ENCODE measurements at places on chromosomes 16 and 17.
A peak's percentile ranks its signal among the peaks of the same experiment; 100 is the strongest.

GRCh38 chr16:12220766-12221165 lies 244.2 kb downstream of the SNX29 start:
- DNase-seq: no peak

GRCh38 chr17:81635973-81636504 lies 873 bp downstream of the NPLOC4 start:
- DNase-seq: no peak

- DNase-seq: no peak
Observed at GRCh38 chr17:34382621-34383124, 19.6 kb upstream of the CCL1 start.

DNA sequence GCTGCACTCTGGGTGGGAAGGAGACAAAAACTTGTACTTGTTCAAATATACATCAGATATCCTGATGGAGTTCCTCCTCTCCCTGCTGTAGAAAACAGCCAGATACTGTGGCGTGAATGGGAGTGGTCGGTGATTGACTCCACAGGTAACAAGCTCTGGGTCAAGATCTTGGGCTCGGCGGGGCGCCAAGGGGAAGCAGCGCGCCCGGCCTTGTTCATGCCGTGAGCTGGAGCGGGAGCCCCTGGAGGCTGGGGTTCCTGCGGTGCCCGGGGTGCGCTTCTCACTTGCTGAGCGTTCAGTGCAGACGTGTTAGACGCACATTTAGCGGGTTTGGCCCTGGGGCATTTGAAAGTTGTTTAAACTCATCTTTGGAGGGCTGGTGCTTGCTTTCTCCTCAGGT lies 44.4 kb downstream of the BANP start:
- no peak for DNase-seq

DNA sequence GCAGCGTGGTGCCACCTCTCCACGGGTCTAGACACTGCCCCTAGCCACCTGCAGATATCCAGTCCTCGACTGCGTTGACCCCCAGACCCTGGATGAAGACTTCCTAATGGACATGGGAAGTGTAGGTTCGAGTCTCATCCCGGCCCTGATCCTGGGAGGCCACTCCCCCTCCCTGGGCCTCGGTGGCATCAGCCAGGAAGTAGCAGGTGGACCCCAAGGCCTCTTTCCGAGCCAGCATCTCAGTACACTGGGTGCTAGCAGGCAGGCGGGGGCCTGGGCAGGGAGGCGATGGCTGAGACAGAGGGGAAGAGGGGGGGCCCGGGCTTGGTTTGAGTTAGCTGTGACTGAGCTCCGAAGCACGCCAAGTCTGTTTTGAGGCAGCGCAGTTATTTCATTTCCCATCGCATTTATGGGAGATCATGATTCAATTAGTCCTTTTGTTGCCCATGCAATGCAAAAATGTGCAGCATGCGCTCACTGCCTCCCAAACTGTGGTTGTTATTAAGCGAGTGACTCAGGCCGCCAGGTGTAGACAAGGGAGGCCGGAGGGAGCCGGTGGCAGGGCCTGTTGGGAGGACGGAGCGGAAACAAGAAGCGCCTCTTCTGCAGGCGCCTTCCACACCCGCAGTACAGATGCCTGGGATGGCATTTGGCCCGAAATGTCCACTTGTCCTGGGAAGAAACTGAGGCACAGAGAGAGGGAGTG lies 25.3 kb upstream of the ZNF469 start:
- DNase-seq: no peak

DNA sequence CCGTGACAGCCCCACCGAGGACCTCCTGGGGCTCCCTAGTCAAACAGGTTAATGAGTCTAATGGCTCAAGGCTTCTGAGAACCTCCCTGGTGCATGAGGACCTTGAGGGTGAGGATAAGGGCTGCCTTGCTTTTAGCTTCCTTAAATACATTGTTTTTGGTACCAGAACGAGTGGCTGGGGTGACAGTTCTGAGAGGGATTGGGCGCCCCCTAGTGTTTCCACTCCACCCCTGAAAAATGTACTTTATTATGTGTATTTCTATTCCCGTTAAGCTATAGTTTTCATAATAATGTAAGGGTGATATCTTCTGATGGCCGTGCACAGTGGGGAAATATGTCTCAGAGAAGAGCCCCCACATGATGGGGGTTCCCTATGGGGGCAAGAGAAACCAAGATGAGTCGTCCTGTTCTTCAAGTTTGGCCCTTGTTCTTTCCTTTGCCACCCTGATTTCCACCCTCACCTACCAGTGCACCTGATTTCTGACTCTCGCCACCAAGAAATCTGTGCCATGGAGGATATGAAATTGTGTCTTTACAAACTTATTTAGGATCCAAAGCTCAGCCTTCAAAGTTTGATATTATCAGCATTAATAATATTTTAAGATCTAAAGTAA lies 14.5 kb upstream of the VWA3A start:
- peak; percentile 45 for DNase-seq

- DNase-seq: no peak
Observed at GRCh38 chr16:71854369-71854948, 8.7 kb downstream of the ATXN1L start.

DNA sequence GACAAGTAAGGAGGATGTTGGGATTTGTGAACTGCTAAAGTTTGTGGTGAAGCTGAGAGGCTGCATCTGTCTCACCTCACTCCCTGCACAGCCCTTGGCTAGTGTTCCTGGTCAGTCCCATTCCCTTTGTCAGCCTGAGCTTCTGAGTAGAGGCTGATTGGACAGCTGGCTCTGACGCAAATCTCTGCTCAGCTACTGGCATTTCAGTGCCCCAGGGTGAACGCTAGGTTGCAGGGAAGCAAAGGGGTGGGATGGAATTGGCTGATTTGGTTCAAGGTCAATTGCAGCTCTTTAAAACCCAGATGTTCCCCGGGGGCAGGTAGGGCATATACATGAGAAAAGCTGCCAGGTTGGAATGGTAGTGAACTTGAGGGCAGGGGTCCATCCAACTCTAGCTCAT lies 23.1 kb upstream of the CNOT1 start:
- DNase-seq: no peak

DNA sequence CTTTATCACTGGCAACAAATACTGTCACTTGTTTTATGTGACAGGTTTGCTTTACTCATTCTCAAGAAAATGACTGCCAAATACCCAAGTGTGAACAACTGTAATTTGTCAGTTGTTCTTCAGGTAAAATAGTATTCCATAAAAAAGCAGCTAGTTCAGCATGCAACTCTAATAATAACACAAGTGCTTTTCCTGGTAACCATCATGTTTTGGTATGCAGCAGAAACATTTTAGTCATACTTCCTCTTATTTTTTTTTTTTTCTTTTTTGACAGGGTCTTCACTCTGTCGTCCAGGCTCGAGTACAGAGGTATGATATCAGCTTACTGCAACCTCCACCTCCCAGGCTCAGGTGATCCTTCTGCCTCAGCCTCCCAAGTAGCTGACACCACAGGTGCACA lies 4.6 kb downstream of the TERF2 start:
- no peak for DNase-seq

- DNase-seq: no peak
Observed at GRCh38 chr17:58327363-58328194, 1.0 kb downstream of the TSPOAP1 start.

DNA sequence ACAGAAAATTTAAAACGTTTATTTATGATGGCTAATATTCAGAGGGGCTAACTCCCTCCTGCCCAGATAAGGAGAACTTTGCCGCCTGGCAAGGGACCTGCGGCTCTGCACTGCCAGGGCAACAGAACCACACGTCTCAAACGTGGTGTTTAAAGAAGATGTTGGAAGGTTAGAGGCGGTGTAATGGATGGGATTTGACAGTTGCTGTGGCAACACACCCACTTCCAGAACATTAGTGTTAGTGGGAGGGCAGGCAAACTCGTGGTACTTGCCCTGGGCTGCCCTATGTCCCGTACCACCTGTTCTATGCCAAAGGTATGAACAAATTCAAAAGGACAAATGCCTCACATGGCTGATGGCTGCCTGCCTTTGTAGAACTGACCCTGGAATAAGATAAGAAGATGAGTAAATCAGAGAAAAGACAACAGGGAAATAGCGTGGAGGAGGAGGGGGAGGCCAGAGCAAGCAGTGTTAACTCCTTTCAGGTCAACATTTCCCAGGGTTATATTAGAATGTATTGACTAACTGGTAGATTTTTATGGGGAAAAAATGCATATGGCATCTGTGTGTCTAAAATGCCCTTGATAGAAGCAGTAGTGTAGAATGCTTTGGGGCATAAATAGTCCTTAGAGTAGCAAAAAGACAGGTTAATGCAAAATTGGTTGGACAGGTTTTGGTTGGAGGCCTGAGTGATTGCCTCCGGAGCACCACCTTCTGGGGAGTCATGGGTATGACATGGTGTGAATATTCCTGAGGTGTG lies 30.8 kb downstream of the HLF start:
- DNase-seq: peak; percentile 14

GRCh38 chr16:83928341-83929055 lies 24.5 kb upstream of the OSGIN1 start:
- DNase-seq: no peak

DNA sequence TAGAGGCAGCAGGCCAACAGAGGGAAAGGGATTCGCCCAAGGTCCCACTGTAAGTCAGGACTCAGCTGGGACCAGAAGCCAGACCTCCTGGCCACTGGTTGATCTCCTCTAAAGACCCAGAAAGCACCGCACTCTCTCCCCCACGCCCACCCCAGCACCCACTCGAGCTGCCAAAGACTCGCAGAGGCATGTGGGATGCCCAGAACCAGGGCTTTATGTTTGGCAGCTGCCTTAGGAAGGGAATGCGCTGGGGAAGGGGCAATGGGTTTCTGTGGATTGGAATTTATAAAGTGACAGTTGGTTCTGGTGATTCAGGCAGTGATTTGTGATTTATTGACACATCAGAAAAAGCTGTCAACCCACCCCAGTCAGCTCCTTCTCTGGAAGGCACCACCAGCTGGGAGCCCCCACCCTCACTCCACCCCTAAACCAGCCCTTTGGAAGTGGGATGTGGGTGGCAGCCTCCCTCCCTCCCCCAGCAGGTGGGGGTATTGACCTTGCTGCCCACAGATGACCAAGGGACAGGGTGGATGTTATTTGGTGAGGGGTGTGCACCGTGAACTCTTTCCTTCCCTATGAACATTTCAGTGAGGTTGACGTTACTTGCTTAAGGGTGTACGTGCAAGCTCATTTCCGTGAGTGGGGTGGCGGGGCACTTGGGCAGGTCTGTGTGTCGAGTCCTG lies 76.6 kb upstream of the DNAJA2 start:
- DNase-seq: no peak

DNA sequence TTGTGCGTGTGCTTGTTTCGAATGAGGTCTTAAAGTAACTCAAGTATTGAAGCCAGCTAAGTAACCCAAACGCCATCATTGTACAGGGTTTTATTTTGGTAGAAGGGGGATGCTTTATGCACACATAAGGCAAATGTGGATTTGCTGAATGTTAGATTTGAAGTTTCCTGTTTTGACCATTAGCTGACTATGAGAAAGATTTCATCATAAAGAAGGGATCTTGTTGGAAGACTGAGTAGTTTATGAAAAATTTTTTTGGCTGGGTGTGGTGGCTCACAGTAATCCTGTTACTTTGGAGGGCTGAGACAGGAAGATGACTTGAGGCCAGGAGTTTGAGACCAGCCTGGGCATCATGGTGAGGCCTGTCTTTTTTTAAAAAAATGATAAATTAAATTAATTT lies 10.0 kb upstream of the ZFP3 start:
- no peak for DNase-seq

DNA sequence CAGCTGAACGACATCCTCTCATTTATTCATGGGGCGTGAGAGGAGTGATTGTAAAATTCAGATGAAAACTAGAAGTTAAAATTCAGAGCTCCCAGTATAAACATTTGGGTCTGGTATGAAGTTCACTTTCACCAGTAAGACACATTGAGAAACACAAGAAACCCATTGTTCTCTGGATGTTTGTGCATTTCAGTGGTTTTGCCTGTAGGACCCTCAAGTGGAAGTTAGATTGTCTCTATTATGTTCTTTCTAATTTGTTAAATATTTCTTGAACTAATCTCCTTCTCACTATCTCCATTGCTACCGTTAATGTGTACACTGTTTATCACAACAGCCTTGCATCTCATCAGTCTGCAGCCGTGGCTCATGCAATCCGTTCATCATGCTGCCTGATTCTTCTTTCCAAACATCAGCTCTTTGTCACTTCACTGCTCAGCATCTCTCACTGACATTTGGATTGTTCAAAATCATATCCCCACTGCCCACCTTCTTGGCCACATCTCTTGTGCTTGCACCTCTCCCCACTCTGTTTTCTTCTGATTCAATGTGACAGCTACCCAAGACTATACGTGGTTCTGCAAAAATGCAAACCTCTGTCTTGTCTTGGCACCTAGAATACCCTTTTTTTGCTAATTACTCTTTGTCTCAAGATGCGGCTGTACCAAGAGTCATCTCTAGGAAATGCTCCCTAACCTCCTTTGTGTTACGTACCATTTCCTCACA lies 49.5 kb downstream of the HLF start:
- no peak for DNase-seq

DNA sequence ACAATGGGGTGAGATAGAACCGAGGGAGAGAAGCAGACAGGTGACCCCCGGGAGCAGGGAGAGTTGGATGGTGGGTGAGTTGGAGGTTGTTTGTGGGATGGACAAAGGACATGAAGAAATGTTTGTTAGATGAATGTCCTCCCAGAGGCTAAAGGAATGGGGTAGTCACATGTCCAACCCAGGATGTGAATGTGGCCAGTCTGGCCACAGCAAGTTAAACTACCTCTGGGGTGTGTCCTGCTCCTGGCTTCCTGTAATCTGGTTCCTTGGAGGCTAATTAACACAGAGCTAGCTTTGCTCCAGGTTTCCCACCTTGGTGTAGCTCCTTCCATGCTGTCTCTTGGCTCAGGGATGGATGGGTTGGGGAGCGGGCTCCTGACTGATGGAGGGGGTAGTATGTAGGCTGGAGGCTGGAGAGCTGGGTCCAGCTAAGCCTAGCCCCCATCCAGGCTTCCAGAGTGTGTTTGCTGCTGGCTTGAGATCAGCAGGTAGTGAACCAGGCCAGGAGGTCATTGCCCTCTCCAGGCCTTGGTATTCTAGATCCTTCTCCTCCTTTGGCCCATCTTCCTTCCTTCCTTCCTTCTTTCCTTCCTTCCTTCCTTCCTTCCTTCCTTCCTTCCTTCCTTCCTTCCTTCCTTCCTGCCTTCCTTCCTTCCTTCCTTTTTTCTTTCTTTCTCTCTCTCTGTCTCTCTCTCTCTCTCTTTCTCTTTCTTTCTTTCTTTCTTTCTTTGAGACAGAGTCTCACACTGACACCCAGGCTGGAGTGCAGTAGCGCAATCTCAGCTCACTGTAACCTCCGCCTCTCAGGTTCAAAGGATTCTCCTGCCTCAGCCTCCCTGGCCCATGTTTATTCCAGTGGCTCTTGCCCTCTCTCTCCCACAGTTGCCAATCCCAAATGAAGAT lies 28.0 kb upstream of the UBE2G1 start:
- DNase-seq: no peak

GRCh38 chr16:56346131-56346890 lies 79.0 kb downstream of the AMFR start:
- no peak for DNase-seq

GRCh38 chr17:78232859-78233173 lies 1.4 kb downstream of the TMEM235 start:
- no peak for DNase-seq

- no peak for DNase-seq
Observed at GRCh38 chr16:50160495-50161164, 7.5 kb downstream of the TENT4B start.

Data from stimulated activated CD8-positive, alpha-beta memory T cell treated with anti-CD3 and anti-CD28 coated beads, Interleukin-4, amount 100 ng/mL, for 1 hour (primary cell).